Activated T-helper 1 cell treated with anti-CD3 and anti-CD28 coated beads, Interleukin-2, amount 50 U/mL, for 16 hours (primary cell): ENCODE measurements at places on chromosomes 2 and 18.

- DNase-seq, result no peak
Measured at GRCh38 chr2:207231106-207231865, 65.5 kb upstream of the KLF7 start.

DNA sequence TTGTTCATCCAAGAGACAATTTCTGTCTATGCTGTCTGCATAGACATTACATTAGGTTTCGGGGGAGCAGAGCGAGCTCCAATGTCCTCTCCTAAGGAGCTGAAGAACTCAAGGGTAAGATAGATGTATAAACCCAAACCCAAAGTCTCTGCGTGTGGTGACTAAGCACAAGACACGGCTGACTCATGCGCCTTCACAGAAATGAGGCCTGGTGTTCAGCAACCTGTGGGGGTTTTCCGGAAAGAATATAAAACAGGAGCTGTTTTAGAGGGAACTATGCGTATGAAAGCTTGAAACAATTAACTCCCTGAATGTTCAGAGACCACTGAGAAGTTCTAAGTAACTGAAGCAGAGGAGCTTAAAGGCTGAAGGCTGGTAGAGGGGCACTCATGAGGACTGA is 154.7 kb downstream of the SOX11 start:
- no peak for DNase-seq

DNA sequence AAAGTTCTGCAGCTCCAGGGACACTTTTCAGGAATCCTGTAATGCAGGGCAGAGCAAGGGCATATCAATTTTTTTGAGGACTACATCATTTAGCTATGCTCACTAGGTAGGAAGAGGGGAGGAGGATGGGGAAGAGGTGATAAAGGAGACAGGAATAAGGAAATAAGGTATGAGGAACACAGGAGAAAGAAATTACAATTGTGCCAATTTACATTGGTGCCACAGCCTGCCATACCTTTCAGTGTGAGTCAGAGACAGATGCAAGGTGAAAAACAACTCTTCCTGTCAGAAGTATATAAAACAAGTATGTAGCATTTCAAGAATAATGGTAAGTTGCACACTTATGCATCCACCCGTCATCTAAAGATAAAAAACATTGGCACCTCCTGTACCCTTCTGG is 5.4 kb upstream of the MRPS9 start:
- no peak for DNase-seq

DNA sequence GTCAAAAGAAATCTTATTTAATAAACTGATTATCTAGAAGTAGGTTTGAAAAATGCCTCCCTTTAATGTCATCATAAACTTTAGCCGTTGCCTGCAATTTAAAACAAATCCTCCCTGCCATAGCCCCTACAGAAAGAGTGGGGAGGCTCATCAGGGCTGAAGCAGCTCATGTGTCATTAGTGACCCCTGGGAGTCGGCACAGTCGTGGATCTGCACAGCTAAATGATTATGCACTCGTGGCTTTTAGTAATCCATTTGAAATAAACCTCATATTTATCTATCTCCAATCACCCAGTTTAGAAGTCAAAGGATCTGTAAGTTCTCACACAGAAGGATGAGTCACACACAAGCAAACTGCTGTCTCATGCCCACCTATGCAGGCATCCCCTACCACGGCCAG is 277.3 kb downstream of the SS18 start:
- DNase-seq, result no peak

GRCh38 chr2:37689751-37690150 is 18.3 kb upstream of the CDC42EP3 start:
- no peak for DNase-seq

GRCh38 chr2:166384774-166385173 is 9.0 kb upstream of the SCN9A start:
- DNase-seq, result no peak

DNA sequence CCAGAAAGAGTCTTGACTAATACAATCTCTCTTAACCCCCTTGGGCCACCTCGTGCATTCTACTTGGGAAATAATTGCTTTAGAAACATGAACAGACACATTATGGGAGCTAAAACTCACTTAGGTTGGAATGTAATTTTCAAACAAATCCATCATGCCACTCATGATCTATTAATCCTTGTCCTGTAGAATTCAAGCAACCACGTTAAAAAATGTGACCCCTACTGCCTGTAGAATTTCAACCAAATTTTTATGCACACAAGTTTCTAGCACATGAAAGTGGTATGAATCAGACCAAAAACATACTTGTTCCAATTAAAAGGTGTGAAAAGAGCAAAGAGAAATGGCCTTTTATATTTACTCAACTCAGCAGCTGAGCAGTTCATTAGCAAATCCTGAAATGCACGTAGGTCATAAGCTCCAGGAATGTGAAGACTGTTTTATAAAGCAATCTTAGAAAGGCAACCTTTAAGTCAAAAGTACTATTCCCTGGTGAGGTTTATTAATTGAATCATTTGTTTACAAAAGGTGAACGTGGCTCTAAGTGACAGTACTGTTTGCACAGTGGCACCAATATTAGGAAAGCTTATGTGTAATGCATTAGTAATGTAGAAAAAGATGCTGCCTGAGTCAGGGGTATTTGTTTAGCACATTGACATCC is 459.4 kb upstream of the UBE2E3 start:
- DNase-seq, result no peak

GRCh38 chr2:127043367-127044164 is 63.4 kb downstream of the BIN1 start:
- no peak for DNase-seq

DNA sequence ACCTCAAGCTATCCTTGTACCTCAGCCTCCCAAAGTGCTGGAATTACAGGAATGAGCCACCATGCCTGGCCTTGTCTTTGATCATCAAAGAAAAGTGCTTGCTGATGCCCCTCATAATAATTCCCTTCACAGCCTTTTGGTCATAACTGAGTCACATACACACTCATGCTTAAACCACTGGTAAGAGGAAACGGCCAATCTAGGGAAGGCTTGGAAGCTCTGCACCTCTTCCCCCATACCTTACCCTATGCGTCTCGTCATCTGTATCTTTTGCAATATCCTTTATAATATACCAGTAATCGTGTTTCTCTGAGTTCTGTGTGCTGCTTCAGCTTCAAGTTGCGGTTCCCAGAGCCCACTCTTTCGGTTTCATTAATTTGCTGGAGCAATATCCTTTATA is 4.8 kb upstream of the RNF138 start:
- DNase-seq, result no peak

DNA sequence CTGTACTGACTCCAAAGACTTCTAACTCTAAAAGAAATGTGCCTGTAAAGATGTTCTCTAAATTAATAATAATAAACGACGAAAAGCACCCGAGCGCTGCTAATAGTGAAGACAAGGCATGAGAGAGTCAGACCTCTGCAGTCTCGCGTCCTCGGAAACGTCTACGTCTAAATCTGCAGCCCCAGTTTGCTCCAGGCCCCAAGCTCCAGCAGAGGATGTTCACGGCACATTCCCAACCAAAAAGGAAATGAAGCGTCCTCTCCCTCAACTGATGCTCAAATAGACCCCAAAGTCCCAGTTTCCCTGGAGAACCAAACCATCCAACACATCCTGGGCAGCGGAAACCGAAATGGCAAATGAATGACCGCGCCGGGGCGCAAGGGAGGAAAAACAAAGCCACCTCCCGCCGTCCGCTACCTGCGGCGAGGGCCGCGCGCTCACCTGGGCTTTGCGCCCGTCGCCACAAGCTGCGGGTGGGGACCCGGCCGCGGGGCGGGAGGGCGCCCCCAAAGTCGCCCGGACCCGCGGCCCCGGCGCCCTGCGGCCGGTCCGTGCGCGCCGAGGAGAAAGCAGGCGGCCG is 47.1 kb upstream of the CCDC150 start:
- no peak for DNase-seq

DNA sequence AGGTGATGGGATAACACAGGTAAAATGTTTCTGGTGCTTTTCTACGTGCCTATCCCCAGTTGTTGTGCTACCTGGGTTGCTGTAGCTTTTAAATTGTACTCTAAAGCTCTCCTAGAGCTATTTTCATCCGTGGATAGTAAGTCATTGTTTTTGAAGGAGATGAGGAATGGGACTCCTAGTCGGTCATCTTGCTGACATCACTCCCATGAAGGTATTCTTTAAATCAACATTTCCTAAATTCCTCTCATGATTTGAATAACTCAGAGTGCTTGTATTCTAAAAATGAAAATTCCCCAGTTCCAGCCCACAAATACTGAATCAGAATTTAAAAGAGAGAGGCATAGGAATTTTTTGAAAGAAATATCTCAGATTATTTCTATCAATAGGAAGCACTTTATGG is 44.3 kb downstream of the CCDC148 start:
- no peak for DNase-seq

GRCh38 chr2:15133461-15133860 is 427.7 kb downstream of the NBAS start:
- DNase-seq, result no peak

GRCh38 chr18:43665105-43665788 is 388.0 kb upstream of the SYT4 start:
- DNase-seq, result no peak

- DNase-seq, result no peak
Measured at GRCh38 chr2:23464156-23464555, 79.2 kb downstream of the KLHL29 start.

DNA sequence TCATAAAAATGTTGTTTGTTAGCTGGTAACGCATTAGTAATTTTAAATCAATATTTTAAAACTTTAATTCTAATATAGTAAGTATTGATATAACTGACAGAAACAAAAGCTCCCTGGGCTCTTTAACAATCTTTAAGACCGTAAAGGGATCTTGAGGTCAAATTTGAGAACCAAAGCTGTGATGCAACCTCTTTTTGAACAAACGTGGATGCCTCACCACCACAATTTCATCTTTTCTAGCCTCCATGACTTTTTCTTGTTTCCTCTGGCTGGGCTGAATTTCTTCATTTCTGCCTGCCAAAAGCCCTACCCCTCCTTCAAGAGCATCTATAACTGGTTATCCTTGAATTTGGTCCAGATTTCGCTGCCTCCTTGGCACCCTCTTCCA is 563 bp upstream of the POLE4 start:
- no peak for DNase-seq

- DNase-seq, result no peak
Measured at GRCh38 chr2:68287580-68288441, 31.9 kb downstream of the CNRIP1 start.

DNA sequence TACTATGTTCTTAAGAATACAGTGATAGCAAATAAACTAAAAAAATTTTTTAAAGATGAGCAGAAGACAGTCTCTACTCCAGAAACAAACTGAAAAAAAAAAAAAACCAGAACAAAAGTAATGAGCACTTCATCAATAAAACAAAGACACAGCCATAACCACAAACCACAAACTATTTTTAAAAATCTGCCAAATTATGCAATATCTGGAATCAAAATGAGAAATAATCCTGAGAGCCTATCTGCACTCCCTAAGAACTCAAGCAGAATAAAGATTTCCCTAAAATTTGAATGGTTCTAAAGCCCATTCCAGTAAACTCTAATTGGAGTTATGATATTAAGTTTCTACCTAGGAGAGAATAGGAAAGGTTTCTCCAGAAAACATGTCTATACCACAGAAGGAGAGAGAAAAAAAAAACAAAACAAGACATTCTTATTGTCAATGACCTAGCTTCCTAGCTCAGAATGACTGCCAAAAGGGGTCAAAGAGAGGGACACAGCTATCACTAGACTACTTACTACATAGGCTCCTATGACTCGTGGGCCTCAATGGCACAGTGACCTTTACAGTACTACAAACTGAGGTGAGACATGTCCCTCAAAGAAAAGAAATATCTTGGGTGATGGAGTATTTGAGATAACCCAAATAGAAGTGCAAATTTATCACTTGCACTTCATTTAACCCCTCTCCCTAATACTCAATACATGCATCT is 262.8 kb downstream of the ZEB2 start:
- no peak for DNase-seq

DNA sequence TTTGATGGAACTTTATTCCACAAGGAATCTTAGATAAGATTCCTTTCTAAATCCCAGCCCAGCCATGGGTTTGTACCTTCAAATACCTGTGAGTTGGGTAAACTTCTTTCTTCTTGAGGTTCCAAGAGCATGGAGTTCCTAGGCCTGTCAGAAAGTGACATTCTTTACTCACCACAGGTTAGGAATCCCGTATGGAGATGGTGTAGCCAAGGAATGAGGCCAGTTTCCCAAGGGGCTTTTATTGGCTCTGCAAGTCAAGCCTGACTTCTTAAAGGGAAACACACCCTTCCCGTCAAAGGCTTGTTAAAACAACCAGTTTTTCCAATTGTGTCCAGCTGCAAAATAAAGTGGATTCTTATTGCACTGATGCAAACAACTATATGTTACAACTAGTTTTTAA is 45.8 kb downstream of the STK17B start:
- no peak for DNase-seq

DNA sequence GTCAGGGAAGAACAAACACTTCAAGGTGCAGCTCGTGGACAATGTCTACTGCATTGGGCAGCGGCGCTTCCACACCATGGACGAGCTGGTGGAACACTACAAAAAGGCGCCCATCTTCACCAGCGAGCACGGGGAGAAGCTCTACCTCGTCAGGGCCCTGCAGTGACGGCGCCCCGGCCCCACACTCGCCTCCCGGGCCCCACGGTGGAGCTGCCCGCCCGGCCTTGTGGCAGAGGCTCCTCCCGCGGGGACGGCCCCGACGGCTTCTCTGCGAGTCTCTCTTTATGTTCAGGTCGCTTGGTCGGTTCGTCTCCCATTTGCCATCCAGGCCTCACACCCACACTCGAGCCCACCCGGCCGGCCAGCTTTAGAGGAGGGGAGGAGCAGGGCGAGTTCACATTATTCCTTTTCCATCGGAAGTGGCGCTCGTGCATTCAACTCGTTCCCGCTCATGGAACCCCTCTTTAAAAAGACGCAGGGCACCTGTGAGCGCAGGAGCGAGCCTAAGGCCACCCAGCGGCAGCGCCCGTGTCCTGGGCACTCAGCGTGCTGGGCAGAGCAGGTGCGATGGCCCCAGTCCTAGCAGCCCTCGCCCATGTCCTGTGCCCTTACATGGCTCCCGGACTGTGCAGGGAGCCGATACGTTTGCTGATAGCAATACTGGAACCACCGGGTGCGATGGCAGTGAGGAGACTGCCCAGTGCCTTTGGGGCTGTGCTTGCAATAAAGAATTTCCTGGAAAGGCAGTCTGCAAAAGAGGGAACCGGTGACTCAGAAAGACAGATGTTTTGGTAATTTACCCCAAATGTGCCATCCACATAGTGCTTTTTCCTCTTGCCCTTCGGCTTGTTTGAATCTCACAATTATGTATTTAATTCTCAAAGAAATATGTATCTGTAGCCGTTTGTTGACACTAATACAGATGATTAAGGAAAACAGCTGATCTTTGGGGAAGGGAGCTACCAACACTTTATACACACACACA is 148.6 kb downstream of the NCK2 start:
- DNase-seq, result no peak

GRCh38 chr18:34951625-34952379 is 89.4 kb upstream of the MAPRE2 start:
- DNase-seq, result no peak

DNA sequence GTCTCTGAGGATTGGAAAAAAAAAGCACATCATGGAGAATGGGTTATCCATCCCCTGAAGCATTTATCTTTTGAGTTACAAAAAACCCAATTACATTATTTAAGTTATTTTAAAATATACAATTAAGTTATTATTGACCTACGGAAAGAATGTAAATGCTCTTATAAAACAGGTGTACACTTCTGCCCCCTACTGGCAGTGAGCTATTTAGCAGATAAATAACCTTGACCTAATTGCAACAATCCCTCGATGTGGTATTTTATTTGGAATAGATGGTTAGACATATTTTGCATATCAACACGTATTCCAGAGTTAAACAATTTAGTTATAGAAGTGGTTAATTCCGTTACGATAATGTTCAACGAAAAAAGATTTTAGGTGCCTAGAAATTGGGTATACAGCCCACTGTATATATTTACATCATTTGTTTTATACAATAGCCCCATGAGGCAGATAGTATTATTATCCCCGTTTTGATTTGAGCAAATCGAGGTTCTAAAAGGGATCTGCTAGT is 9.1 kb upstream of the DAW1 start:
- no peak for DNase-seq
